ENCODE measurements at places on chromosomes 3 and 15.

- no peak for DNase-seq
Observed at GRCh38 chr15:72146221-72146620, 28.0 kb downstream of the SENP8 start.

DNA sequence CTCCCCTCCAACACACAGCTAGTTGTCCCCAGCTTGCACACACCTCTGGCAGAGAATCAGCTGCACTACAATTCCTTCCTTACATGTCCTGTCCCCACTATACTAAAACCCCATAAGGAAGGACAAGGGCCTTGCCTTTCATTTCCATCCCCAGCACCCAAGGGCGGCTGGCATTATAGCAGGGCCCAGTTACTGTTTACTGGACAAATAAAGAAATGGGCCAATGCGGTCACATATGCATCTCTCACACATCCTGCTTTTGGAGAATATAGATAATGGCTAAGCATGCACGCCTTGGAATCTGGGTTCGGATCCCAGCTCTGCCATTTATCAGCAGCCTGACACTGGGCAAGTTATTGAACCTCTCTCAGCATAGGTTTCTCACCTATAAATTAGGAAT, 99.1 kb downstream of the DAPK2 start:
- no peak for DNase-seq

DNA sequence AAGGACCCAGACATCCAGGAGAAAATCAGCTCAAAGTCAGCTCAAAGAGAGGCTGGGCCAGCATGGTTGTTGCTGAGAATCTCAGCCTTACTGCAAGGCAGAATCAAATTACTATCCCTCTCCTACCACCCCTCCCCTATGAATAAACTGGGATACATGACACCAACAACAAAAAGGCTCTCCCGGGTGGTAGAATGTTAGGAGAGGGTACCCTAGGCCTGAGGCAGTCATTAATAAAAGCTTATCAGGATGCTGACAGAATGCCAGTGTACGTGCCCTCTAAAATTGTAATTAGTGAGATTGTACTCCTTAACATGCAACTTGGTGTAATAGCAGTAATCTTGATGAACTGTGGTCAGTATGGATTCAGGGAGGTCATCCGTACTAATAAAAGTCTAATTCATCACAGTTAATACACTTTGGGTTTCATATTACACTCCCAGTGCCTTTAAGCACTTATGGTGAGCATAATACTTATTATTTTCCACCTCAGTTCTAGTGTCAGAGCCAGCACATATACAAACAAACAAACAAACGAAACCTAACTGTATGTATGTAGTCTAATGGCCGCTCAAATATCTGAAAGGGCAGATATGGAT, 76.5 kb downstream of the B3GALNT1 start:
- no peak for DNase-seq

DNA sequence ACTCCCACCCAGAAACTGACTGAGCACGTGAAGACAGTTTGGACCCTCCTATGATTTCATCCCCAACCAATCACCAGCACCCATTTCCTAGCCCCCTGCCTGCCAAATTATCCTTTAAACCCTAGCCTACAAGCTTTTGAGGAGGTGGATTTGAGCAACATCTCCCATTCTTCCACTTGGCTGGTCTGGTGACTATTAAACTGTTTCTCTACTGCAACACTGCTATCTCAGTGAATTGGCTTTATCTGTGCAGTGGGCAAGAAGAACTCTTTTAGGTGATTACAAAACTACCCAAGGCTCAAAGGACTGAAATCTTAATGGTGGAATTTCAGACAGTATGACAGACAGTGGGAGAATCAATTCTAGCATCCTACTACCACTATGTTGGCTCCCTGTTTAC, 57.6 kb downstream of the FOXB1 start:
- DNase-seq: no peak

DNA sequence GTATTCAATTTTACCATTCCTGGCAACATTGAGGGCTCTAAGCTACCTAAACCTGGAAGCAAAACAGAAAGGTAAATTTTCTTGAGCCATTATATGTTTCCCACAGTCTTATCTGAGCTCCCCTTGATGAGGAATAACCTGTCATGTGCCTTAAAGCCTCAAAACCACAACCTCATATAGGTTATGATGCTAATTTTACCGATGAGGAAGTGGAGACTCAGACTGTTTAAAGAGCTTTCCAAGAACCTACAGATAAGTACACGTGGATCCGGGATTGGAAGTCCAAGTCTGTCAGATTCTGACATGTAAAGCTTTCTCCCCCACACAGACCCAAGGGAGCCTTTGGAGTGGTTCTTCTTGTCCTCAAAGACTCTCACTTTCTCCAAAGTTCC, 140.5 kb downstream of the SEMA6D start:
- DNase-seq: no peak

DNA sequence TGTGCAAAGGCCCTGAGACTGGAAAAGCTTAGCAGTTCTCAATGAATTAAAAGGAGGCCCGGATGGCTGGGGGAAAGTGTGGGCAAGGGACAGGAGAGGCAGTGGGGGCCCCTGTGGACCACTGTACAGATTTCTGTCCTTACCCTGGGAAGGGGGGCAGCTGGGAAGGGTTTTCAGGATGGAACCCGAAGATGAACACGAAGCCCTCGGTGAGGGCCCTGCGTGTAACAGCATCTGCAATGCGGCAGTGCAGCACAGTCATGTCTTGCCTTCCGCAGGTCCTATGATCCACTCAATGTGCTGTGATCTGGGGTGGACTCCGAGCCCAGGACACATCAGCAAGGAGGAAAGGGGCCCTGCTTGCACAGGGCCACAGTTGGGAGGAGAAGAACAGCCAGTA, 7.9 kb upstream of the ATP2B2 start:
- no peak for DNase-seq

DNA sequence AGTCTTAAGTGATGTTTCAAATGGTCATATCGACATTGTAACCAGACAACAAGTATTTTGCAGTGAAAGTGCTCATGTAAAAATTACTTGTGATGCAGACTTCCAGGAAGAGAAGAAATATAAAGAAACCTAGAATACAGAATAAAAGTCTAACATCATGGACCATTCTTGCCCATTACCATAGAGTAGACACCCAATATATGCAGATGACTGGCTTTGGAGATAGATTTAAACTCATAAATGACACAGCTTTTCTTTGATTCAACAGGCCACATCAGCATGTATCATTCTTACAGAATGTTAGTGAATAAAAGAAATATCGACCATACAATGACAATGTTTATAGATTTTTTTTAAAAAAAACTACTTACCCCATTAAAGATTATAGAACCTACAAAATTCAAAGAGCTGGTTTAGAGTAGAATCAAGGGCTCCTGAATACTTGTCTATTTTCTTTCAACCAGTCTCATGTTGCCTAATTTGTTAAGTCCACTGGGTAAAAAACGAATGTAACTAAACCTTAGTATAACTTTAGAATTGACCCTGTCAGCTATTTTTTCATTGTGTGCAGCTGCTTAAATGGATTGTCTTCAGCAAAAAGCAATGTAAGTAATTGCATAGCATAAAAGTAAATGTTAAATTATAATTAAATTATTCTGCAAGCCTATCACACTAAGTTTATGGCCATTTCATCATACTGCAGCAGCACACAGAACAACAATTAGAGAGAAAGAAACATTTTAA, 268.7 kb upstream of the AGTR1 start:
- no peak for DNase-seq

GRCh38 chr3:59876533-59877062, 826.8 kb upstream of the CFAP20DC start:
- DNase-seq: no peak

- no peak for DNase-seq
Observed at GRCh38 chr3:107239703-107240102, 137.5 kb upstream of the CCDC54 start.

DNA sequence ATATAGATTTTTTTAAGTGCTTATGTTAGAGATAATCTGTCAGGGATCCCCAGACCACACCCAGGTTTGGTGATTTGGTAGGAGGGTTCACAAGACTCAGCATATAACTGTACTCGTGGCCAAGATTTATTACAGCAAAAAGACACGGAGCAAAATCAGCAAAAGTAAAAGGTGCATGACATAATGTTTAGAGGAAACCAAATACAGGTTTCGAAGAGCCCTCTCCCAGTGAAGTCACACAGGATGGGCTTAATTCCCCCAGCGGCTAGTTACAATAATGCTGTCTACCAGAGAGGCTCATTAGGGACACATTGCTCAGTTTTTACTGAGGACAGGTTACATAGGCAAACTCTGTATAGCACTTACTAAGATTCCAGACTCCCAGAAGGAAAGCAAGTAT, 36.5 kb downstream of the MYO5A start:
- no peak for DNase-seq

GRCh38 chr3:26621176-26621575, 1.4 kb upstream of the LRRC3B start:
- DNase-seq: no peak

DNA sequence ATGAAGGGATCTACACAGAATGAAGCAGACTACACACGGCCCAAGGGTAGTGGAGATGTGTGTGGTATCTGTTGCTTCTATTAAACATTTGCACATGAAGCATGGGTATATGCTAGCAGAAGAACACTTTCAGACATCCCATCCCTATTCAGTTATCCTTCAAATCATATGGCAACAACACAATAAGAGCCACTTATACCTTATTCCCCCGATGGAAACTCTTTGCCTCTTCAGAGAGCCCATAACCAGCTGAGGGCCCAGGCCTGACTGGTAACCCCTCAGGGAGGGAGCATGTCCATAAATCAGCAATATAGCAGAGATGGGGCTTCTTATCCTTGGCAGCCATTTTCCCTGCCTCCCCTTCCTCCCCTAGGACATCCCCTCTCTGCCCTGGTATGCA, 210.6 kb downstream of the FHIT start:
- DNase-seq: no peak

- no peak for DNase-seq
Observed at GRCh38 chr15:28113394-28114113, 14.4 kb upstream of the OCA2 start.

GRCh38 chr3:198071602-198072287, 111.7 kb downstream of the LMLN start:
- DNase-seq: no peak

GRCh38 chr15:26365077-26365476, 407.8 kb downstream of the GABRB3 start:
- no peak for DNase-seq

DNA sequence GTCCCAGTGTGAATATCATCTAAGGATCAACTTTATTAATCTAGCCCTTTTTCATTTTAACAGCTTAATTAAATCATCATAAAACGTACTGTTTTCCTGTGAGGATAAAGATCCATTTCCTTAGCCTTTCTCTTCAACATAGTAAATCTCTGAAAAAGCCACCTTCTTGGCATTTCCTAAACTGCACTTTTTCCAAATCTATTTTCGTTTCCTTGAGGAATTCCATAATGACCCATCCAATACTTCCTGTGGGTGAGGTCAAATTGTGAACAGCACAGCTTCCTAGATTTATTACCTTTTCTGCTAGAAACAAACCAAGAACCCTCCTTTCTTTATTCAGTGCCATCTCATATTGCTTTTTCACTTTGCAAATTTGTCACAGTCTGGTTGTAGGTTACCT, 129.4 kb upstream of the CNTN4 start:
- DNase-seq: no peak

- DNase-seq: no peak
Observed at GRCh38 chr3:115808244-115808643, 184.9 kb downstream of the GAP43 start.

- peak; percentile 47 for DNase-seq
Observed at GRCh38 chr3:53753518-53754183, 92.6 kb downstream of the CHDH start.

DNA sequence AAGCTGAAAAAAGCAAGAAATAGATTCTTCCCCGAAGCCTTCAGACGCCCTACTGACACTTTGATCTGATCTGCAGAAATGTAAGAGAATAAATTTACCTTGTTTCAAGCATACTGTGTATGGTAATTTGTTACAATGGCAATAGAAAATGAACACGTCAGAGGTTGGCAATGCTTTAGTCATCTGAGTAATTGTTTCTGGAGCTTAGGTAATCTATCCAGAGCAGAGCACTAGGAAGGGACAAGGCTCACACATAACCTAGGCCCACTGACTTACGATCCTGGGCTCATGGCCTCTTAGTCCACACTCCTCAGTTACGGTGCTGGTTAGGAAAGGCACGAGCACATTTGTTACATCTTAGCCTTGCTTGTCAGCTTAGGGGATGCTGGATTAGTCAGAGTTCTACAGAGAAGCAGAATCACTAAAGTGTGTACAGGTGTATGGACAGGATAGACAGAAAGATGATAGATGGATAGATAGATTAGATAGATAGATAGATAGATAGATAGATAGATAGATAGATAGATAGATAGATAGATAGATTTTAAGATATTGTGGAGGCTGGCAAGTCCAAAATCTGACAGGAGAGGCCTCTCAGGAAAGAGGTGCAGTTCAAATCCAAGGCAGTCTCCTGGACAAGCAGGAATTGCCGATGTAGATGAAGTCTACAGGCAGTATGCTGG, 46.8 kb upstream of the TBC1D23 start:
- no peak for DNase-seq

DNA sequence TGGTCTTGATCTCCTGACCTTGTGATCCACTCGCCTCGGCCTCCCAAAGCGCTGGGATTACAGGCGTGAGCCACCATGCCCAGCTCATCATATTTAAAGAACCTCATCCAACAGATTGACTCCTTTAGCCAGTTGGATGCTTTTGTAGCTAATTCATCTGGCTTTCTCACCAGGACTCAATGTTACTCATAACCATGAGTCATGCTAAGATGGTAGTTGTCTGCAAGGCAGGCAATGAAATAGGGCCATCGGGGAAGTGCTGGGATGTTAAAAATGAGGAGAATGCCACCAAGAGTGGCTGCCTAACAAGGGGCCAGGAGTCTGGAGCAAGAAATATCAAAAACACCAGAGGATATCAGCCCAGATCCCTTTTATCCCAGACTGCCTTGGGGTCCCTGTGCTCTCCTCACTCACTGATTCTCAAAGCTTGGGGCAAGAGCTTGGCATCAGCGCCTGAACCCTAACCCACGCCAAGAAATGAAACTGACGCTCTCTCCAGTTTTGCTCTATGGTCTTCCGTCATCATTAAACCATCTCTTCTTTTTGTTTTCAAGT, 7.4 kb upstream of the PCOLCE2 start:
- no peak for DNase-seq

GRCh38 chr15:68553994-68554720, 24.6 kb upstream of the CORO2B start:
- DNase-seq: peak; percentile 27

All from GM12864 (cell line).